ENCODE measurements at places on chromosomes 16 and 17.
A peak's percentile ranks its signal among the peaks of the same experiment; 100 is the strongest.

DNA sequence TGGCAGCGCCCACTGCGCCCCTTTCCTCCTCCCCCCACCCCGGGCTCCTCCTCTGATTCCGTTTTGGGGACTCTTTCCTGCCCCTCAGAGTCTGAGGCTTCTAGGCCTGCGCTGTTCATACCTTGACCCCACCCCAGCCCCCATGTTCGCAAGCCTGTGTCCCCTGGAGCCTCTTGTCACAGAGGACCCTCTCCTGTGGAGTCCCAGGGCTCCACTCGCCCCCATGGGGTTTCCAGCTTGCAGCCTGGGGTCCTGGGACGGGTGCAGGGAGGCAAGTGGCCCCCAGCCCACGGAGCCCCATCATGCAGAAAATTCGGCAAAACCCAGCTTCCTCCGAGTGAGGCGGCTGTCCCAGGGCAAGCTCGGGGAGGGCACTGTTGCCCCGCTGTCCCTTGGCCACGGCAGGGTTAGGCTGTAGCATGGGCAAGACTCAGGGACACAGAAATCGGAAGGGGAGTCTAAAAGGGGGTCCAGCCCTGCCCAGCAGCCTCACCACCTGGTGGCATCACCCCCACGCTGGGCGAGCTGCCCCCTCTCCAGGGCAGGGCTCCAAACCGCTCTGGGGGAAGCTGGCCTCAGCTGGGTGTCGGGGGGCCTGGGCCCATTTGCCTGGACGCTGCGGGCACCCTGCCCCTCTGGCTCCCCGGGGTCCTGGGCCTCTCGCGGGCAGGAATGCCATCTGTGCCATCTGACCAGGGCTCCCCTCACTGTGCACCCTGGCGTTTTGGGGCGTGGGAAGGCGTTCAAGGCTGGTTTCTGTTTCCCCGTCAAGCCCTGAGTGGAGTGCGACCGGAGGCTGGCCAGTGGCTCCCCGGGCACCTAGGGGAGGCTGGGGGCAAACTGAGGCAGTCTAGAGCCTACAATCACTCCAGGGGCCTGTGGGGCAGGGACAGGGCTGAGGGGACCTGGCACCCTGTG, 11.5 kb upstream of the BAHCC1 start:
- no peak for DNase-seq

- DNase-seq = peak; percentile 80
These were observed 129.6 kb downstream of the MRM1 start for GRCh38 chr17:36730857-36731490.

DNA sequence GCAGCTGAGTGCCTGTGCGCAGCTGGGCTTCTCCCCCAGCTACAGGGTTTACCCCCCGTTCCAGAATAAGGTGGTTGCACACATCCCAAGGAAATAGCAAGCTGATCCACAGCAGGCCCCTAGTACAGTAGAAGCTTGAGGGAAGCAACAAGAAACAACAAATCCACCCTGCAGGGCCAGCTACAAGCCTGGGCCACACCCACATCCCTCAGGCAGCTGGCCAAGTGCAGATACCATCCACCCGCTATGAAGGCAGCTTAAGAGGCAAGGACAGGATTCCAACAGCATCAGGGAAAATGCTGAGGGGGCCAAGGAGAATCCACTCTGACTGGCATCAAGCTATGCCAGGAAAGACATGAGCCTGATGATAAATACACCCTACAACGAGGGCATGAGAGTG, 66.9 kb upstream of the RCVRN start:
- DNase-seq = no peak

DNA sequence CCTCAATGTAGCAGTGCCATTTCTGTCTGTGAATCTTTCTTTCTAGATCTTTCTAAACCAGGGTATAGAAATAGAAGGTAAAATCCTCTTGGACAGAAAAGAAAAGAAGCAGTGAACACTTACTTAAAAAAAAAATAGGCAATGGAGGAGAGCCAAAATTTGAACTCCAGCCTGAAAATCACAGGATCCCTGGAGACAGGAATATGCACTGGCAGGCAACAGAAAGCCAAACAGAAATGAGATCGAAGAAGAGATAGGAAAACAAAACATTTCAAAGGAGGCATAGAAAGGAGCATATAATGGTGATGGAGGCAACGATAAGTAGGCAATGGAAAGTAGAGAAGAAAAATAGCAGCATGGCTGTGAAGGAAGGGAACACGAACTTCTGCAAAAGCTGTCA, 253.7 kb upstream of the HSBP1 start:
- DNase-seq = no peak

- no peak for DNase-seq
These were observed 18.8 kb upstream of the KRT10 start for GRCh38 chr17:40841246-40841645.

DNA sequence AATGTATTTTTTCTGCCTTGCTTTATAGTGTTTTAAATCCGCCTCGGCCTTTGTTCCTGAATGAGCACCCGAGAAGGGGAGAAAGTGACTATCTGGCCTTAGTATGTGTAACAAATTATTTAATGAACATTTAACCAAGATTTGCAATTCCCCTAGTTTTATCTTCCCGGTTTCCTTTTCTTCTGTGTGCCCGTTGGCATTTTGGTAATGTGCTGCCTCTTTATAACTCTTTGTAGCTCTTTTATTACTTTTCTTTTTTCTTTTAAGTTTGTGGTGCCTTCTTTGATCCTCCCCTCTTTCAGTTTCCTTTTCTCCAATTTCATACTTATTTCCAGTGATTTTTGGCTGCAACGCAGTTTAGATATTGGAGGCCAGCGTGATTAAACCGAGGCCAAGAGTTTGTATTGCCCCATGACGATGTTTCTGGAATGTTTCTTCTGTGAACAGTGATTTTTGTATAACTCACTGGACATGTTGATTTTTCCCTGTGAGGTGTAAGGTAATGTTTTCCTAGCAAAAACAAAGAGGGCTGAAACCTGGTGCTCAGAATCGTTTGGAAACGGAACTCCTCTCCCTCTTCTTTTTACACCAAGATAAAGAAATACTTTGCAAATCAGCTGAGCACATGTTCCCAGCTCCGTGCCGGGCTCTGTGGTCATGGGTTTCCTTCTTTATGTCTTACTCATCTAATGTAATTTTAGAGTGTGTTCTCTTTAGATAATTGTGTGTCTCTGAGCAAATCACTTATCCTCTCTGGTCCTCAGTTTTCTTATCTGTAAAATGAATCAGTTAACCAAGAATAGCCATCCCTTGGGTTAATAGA, 344.3 kb downstream of the WWOX start:
- no peak for DNase-seq

DNA sequence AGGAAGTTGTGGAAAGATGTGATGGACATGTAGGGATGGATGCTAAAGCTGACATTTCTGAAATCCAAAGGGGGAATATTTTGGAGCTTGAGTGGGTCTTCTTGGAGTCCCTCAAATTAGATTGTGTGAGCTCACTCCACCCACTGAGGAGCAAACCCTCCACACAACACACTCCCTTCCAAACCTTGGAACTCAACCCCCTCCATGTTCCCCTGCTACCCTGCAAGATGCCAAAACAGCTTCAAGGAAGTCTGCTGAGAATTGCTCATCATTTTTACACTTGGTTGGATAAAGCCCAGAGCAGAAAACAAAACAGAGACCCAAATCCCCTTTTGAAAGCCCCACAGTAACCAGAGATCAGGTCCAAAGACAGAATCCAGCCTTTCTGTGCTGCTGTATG, 103.3 kb upstream of the ERCC4 start:
- DNase-seq = no peak

- DNase-seq = no peak
These were observed 71.4 kb downstream of the MARF1 start for GRCh38 chr16:15571557-15571956.

- no peak for DNase-seq
These were observed 1.0 kb upstream of the RRAD start for GRCh38 chr16:66926171-66926947.

DNA sequence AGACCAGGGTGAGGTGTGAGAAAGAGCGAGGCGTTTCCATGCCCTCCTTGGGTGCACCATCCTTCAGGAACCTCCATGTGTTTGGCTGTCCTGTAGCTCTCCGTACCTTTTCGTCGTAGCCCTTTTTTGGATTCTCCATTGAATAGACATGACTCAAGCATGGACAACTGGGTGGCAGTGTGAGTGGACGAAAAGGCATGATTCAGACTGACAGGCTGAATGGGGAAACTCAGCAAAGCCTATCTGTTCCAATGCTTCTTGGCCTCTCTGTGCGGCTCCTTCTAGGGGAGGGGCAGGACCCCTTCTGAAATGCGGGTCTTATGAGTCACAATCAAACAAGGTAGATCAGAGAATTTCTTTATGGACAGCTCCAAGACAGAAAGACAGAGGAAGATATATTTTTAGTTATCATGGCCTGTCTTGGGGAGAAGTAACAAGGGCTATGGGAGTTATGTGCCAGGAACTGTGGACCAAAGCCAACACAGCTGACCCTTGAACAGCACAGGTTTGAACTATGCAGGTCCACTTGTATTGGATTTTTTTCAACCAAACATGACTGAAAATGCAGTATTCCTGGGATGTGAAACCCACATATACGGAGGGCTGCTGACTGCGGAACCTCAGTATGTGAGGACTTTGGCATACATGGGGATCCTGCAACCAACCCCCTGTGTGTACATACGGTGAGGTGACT, 22.9 kb downstream of the ADORA2B start:
- no peak for DNase-seq

- DNase-seq = no peak
These were observed 9.6 kb downstream of the MYO19 start for GRCh38 chr17:36525113-36525512.
